Smooth muscle cell of bladder (primary cell): ENCODE measurements at places on chromosomes 13 and 19. TPM values are rescaled to one million over a fixed set of nuclear protein-coding genes. Genes with fewer than 3 reads are reported as not detected.

Gene CTXN1
- 0.85 and 1.9 TPM in 2 replicates for total RNA-seq

Gene KASH5
- not detected in 2 replicates for total RNA-seq

Gene F10
- 10.7 and 21.6 TPM in 2 replicates for total RNA-seq

Gene NCAN
- not detected in 2 replicates for total RNA-seq

Gene STX10
- 67.1 and 81.0 TPM in 2 replicates for total RNA-seq

Gene COX6B1
- total RNA-seq = 495 and 644 TPM in 2 replicates

Gene SYT3
- 0.09 TPM in 1 of 2 replicates, not detected in the other for total RNA-seq

Gene PRX
- 1.3 and 1.6 TPM in 2 replicates for total RNA-seq
